ENCODE measurements at places on chromosomes 6 and 20. TPM values are rescaled to one million over a fixed set of nuclear protein-coding genes. Genes with fewer than 3 reads are reported as not detected.

SMOC2 gene
- total RNA-seq, result not detected

EBF4 gene
- total RNA-seq, result 1.9 TPM

DHX35 gene
- 10.4 TPM for total RNA-seq

MCM3 gene
- 80.6 TPM for total RNA-seq

ABHD16B gene
- total RNA-seq, result not detected

BPIFA1 gene
- total RNA-seq, result not detected

LTA gene
- total RNA-seq, result not detected
